Activated CD4-positive, alpha-beta T cell treated with anti-CD3 and anti-CD28 coated beads, Interleukin-2, amount 50 U/mL, for 1 hour (primary cell): ENCODE measurements at places on chromosomes 16 and 17.

DNA sequence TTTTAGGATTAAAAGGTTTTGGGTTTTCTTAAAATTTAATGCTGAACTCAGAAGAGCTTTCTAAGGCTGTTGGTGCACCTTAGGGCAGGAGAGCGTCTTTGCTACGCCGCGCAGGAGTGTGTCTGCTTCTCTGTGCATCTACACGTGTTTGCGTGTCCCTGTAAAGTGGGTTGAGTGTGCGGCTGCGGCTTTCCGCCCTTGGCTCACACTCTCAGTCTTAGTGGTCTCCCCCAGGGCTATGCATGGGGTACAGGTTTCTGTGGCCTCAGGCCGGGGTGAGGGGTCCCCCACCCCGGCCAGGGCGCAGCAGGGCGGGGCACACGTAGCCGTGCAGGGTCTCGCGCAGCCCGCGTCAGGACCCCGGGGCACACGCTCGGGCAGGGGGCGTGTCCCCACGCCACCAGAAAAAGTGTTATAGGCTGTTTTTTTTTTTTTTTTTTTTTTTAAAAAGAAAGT lies 727 bp upstream of the TENT4B start:
- DNase-seq = peak; percentile 51

DNA sequence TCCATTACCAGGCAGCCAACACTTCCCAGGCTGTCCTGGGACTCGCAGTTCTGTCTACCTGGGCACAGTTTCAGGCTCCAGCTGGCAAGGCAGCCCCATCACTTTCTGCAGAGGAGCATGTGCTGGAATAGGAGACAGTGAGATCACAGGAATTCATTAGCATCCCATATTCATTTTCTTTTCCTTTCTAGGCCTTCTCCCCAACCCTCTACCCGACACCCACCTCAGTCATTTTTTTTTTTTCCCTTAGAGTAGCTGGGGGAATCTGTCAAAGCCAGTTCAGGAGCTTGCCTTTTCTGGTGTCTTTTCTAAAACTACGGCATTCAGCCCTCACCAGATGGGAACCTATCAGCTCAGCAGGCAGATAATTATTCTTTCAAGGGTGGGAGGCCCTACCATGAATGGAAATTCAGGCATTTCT lies 42.4 kb upstream of the FBXO47 start:
- DNase-seq = no peak

DNA sequence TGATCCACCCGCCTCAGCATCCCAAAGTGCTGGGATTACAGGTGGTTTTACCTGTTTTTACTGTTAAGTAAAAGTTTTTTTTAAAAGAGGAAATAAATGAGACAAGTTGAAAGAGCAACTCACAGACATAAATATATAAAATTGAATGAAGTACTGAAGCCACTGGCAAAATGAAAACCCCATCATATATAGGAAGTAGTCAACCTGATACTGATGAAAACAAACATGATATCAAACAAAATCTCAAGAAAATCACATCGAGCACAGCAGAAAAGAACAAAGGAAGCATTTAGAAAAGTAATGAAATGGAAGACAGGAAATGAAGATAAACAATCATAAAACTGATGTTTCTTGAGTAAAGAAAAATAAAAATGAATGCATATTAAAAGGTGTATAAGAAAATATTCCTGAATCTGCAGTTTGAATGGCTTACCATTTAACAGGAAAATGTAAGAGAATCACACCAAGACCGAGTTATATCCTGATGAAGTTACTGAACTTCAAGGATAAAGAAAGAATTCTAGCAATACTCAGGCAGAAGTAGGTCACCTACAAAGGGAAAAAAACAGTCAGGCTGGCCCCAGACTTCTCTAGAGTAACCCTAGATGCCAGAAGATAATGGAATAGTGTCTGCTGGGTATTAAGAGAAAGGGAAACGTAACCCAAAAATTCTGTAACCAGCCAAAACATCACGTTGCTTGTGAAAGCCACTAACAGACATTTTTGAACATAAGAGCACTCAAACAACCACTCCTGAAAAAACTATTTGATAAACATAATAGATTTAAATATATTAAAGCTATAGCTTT lies 31.5 kb downstream of the UBE2G1 start:
- DNase-seq = no peak

- DNase-seq = no peak
Measured at GRCh38 chr16:52741351-52741750, 194.4 kb upstream of the TOX3 start.

DNA sequence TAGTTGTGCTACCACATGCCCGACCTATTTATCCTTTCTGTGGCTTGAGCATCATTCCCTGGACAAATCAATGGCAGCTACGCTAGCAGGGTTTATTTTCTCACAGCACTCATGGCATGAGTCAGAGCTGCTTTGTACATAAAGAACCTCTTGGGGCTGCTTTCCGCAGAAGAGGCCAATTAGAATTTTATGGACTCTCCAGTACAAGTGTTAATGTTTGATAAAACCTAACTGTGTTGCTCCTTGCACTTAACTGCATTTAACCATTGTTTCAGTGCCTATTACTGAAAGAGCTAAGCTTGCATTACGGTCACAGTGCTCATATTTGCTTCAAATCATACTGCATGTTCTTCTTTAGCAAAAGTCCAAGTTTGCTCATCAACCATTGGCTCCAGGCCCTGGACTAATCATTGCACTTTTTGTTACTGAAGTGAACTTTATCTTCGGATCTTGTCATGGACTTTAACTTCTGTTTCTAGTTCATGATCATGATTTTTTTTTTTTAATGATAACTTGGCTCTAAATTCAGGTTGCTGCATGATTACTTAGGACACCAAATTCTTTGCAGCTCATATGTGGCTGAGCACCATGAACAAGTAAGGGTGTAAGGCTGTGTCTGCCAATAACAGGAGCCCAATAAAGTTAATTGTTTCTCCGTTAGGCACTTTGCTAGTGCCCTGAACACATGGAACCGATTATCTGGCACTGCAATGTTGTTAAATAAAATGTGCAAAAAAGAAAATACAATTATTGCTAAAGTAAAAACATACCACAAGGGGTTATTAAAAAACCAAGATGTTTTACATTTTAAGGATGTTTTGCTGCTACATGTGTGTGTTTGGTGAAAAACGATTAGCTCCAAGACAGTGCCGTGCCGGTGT lies 492.2 kb downstream of the KCNJ2 start:
- no peak for DNase-seq

DNA sequence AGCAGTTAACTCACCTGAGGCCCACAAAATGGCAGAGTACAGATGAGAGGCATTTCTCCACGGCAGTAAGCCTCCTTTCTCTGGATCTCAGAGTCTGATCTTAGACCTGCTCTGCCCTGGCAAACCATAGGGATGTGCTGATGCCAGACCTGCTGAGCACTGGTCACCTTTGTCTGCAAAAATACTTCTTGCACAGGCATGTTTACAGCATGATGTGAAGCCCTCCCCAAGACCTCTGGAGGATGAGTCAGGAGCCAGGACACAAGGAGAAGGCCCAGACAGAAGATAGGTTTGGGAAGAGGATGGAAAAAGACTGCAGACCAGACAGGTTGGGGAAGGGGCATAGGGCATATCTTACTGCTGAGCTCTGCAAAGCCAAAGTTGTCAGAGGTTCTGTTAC lies 426.6 kb downstream of the PMP22 start:
- DNase-seq = no peak

DNA sequence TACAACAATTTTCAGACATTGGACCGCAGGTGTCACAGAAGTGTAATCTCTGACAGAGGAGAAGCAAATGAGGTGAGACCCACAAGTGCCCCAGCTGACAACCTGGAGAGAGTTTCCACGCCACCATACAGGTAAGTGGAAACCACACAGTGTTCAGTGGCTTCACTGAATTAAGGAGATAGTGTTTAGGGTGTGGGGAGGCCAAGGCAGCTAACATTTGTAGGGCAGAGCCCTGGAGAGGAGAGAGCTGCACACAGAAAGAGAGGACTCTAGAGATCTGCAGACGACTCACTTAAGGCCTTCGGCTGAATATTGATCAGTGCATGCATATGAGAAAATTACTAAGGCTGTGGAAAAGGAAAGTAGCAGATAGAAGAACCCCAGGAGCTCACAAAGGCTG lies 228.9 kb upstream of the TNRC6C start:
- no peak for DNase-seq

DNA sequence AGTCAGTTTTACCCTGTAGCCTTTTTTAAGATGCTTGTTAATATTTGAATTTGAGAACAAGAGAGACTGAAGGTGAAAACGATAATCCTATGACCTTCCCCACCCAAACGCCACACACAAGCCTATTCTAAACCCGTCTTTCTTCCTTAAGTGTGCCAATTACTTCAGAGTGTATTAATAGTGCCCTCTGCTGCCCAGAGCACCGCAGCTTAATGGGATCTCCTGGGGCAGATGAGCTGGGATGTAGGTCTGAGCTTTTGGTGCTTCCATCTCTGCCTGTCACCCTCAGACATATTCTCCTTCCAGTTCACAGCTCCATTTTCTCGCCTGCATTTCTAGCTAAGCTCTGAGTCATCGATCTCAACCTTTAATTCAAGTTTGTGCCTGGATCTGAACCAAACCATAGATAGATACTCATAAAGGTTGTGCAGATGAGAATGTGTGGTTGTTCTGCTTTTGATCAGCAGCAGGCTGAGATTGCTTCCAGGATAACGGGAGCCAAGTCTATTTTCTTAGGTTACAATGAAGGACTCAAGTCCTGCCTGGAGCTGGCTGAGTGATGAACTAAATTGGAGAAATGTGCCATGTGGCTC lies 46.4 kb upstream of the CDH13 start:
- no peak for DNase-seq

DNA sequence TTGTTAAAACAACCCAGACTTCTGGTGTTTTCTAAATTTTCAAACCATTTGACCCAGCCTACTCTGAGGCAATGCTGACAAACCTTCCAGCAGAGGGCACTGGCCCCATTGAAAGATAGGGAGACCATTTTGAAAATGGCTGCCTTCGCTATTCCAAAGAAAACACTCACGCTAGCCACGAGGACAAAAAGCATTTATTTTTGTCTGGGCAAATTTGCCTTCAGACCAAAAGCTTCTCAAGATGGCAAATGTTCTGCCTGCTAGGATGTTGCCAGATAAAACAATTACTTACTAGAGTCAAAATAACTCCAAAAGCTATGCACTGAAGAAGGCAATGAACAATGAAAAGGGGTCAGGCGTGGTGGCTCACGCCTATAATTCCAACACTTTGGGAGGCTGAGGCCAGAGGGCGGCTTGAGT lies 296.7 kb upstream of the IRX5 start:
- DNase-seq = no peak

DNA sequence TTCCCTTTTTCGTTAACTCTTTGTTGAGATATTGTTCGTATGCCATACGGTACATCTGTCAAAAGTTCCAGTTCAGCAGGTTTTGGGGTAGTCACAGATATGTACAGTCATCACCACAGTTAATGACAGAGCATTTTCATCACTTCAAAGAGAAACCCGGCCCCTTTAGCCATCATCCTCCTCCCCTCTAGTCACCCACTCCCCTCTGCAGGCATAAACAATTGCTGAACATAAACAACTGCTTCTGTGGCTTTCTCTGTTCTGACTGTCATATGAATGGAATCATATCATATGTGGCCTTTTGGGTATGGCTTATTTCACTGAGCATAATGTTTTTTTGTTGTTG lies 59.3 kb downstream of the RNF213 start:
- DNase-seq = no peak

GRCh38 chr17:59814685-59815084 lies 78.1 kb downstream of the TUBD1 start:
- DNase-seq = no peak

- DNase-seq = no peak
Measured at GRCh38 chr17:75832164-75832651, 12.0 kb downstream of the UNC13D start.

DNA sequence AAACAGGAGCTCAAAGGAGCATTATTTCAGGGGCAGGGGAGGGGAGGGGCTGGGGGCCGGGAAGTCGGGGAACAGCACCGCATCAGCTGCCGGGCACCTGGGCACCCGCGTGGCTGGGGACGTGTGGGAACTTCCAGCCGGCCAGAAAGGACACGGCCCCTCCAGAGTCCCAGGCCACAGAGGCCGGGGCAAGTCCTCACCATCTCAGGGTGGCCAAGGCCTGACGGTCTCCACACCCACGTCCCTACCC lies 1.1 kb downstream of the PGAP6 start:
- no peak for DNase-seq

DNA sequence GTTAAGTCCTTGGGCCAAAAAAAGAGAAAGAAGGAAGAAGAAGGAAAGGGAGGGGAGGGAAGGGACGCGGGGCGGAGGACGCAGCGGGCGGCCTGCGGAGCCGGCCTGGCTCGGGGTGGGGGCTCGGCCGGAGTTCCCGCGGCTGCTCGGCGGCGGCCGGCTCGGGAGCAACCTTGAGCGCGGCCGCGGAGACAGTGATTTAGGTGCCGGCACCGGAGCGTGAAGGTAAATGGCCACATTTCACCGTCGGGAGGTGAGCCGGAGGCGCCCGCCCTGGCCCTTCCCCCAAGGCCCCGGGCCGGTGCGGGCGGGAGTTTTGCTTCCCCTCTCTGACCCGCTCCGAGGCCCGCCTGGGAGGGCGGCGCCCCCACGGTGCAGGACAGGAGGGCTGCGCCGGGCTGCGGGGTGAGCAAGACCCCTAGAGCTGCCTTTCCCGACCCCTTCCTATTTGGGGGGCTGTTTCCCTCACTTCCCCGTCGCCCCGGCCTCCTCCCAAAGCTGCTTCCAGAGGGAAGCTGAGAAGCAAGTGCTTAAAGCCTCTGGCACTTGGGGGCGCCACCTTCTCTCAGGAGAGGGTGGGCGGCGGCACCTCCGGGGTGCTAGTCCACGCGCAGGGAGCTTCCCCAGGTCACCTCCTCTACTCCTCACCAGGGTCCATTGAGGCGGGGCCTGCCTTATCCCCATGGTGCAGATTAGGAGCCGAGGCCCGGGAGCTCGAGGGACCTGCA lies 56.5 kb downstream of the MRM1 start:
- no peak for DNase-seq

DNA sequence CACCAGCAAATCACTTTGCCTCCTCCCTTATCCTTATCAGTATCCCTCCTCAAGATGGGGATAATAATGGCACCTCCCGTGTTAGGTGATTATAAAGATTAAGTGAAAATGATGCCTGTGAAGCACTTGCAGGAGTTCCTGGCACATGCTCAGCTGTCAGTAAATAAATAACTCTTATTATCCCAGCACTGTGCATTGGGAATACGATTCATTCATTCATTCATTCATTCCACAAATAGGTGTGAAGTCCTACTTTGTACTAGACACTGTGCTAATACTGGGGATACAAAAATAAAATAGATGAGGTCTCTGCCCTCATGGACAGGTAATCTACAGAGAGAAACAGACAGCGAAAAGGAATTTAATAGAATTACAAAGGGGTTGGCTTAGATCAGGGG lies 2.0 kb downstream of the XYLT2 start:
- no peak for DNase-seq

DNA sequence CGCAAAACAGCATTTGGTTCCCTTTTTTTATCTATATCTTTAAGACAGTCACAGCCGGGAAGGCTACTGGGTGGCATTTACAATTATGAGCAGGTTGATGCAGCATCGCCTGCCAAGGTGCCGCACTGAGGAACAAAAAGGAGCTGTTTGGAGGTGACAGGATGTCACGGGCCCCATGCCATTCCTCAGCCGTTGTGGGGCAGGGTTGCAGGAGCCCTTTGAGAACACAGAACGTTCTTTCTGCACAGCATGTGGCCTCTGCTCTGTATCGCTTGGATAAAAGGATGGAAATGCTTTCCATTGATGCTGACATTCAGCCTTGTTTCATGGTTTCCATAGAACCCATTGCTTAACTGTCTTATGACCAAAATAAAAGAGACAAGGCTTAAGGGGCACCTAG lies 141.9 kb upstream of the CDH5 start:
- DNase-seq = no peak

GRCh38 chr16:22206842-22207714 lies 1.0 kb downstream of the EEF2K start:
- DNase-seq = peak; percentile 27

GRCh38 chr16:88602091-88602490 lies 31.9 kb downstream of the ZC3H18 start:
- no peak for DNase-seq
